ENCODE measurements at places on chromosomes 6 and 20.

DNA sequence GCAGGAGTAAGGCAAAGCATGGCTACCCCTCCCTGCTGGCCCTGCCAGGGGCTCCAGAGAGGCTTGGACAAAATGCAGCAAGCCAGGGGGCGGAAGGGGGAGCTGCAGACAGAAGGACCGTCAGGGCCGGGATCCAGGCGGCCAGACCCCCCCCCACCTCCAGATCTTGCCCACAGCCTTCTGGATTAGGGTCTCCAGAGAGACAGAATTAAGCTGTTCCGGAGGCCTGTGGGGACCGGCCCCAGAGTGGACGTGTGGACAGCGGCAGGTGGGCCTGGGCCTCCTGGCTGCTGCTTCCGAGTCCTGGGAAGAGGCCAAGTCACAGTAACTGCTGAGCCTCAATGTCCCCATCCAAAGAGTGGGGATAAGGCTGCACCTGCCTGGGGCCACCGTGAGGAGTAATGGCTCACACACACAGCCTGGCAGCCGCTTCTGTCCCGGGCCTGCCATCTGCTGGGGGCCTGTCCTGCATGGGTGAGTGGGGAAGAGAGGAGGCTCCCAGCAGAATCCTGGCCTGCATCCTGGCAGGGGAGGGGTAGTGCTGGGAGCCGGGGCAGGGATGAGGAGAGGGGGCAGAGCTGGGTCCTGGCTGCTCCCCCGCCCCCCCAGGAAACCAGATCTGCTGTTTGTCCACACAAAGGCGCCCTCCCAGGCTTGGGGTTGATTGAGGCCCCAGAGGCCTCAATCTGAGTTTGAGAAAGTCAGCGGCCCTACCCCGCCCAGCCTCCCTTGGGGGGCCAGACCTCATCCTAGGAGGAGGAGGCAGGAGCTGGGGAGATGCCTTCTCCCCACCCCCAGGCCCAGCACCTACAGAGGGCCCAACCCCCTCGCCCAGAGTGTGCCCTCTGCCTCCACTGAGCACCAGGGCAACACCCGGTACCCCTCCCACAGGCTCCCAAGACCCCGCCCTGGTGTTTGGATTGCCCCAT, 3.9 kb downstream of the LAMA5 start:
- DNase-seq: no peak

GRCh38 chr6:157380458-157380778, 572 bp upstream of the ZDHHC14 start:
- no peak for DNase-seq

- no peak for DNase-seq
Observed at GRCh38 chr20:47253872-47254271, 102.6 kb downstream of the ZMYND8 start.

DNA sequence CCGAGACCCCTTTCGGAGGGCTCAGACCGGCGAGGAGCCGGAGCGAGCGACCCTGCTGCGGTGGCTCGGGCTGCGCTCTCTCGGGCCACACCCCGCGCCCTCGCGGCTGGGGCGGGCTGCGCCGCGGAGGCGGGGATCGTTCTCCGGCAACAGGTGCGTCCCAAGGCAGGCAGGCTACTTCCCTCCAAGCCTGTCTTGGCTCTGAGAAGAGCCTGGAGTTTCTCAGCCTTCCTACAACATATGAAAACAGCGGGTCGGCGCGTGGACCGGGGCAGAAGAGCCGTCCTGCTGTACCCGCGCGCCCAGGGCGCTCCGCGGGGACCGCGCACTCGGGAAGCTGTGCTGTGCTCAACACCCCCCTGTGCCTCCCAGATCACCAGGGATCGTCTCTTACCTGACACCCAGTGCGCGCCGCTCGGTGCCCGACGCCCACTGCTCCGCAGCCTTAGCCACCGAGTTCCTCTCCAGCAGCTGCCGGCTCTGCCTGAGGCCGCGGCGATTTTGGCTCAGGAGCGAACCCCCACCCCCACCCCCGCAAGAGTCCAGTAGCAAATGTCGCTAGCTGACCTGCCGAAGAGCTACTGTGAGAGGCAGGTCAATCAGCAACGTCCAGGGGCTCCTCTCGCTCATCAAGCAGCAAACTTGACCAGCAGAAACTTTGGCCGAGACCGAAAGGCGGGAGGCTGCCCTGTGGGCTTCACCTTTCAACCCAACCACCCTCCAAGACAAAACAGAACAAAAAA, 3.7 kb upstream of the OLIG3 start:
- peak; percentile 60 for DNase-seq

GRCh38 chr6:134732763-134733162, 217.1 kb downstream of the ALDH8A1 start:
- no peak for DNase-seq
